ENCODE measurements at places on chromosomes 3 and 15.

- DNase-seq, result no peak
These were observed 21.3 kb upstream of the SEC62 start for GRCh38 chr3:169945313-169945712.

DNA sequence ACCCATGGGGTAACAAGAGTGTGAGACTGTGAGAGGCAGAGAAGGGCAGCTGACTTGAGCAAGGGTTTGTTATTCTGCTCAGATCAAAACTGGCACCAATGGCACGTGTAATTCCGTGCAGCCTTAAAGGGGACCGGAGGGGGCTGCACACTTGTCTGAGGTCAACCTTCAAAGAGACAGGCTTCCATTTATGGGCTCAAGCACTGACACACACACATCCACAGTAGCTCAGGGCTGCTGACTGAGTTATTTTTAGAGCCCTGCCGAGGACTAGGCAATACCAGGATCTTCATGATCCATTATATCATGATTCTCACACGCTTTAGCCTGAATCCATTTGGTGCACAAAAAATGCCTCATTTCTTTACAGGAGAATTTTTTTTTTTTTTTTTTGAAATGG, 20.6 kb upstream of the SPTBN5 start:
- DNase-seq, result no peak

- no peak for DNase-seq
These were observed 39.5 kb downstream of the ZBTB11 start for GRCh38 chr3:101637451-101637850.

DNA sequence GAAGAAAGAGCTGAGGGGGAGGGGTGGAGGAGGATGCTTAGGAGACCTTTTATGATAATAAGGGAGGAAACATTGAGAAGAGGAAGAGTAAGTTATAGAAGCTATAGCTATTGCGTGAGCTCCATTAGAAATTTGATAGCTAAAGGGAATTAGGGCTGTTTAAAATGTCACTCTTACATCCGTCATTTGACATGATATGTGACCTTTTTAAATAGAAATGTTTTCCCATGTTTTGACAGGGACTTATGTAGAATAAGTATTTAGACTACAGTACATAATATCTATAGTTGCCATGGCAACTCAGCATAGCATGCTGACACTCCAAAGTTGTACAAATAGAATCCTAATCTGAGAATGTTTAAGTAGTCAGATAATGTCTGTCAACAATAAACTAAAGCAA, 19.2 kb downstream of the RAD51 start:
- DNase-seq, result no peak

- no peak for DNase-seq
These were observed 190.0 kb downstream of the PLCH1 start for GRCh38 chr3:155554777-155555451.
